ENCODE measurements at places on chromosomes 12 and 14.

- no peak for DNase-seq
These were observed 20.4 kb downstream of the NR1H4 start for GRCh38 chr12:100494026-100494425.

DNA sequence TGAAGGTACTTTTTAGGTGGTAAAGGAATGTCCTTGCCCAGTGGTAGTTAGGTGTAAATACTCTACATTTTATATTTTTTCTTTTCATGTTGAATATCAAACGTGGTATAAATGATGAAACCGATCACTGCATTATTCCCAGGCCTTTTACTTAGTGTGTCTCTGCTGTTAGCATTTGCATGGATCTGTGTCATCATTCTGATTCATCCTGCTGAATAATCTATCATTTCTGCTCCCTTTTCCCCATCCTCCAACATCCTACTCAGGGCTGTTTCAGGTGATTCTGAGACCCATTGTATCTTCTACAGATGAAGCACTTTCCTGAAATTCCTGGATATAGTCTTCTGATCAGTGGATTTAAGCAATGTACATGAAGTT lies 61.0 kb upstream of the PTHLH start:
- DNase-seq, result no peak

- DNase-seq, result no peak
These were observed 1.7 kb downstream of the PIP4K2C start for GRCh38 chr12:57592551-57593165.

DNA sequence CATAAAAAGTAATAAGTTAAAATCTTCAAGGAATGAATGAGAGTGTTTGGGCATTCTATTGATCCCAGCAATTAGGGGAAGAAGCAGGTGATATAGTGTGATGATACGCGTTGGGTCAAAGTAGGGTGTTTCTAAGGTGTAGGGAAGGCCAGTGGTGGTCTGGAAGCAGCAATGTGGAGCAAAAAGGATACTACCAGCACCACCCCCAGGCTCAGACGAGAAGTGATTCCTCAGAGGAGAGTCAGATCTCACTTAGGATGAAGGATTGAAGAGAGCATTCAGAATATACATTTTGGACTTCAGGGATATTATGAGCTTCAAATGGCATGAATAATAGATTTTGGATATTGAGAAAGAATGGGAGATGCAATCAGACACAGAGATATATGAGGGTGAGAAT lies 497.6 kb downstream of the RMST start:
- no peak for DNase-seq

DNA sequence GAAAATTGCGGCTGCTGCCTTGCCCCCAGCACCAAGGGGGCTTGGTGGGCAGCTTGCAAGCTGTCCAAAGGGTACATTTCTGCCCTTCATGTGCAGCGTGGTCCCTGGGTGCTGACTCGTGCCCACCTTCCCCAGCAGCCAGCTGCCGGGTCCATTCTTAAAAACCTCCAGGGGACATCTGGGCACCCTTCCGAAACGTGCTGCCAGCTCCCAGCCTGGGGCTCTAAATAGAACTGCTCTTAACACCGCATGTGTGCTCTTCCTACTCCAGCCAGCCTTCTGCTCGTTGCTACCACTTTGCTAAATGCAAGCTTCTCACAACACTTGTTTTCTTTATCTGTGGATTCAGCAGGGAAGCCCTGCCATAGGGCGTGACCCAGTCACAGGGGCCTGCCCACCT lies 66.0 kb downstream of the RIMBP2 start:
- DNase-seq, result no peak

- DNase-seq, result no peak
These were observed 116.4 kb downstream of the NTF3 start for GRCh38 chr12:5548152-5548943.

DNA sequence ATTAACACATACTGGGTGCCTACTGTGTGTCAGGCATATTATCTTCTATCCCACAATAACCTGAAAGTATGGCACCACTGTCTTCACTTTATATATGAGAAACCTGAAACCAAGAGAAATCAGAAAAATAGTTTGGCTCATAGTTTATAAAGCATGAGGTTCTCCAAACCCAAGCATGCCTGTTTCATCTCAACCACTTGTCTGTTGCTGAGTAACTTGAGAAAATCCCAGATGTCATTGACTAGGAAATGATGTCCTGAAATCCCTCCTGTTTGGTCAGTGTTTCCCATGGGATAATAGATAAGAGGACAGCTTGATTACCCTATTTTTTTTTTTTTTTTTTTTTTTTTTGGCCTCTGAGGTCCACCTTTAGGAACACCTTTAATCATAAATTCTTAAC lies 2.6 kb upstream of the IFNG-AS1 start:
- no peak for DNase-seq

- peak; percentile 73 for DNase-seq
These were observed 3.7 kb downstream of the REM2 start for GRCh38 chr14:22886500-22887259.

DNA sequence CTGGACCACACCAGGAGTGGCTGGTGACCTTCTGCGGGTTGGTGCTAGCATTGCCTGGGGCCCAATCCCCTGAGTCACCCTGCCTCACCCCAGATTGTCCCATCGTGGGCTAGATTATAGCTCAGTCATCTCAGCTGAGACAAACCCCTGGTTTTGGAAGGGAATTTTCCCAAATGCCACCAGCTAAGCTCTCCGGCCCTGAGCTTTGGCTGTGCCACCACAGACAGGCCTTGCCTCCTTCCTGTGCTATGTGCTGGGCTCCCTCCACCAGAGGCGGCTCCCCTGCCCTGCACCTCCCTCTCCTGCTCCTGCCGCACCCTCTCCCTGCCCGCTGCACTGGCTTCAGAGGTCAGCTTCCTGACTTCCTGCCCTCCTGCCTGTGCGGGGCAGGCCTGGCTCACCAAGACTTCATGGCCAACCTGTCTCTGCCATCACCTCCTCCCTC lies 196.3 kb downstream of the TSPAN9 start:
- DNase-seq, result no peak

DNA sequence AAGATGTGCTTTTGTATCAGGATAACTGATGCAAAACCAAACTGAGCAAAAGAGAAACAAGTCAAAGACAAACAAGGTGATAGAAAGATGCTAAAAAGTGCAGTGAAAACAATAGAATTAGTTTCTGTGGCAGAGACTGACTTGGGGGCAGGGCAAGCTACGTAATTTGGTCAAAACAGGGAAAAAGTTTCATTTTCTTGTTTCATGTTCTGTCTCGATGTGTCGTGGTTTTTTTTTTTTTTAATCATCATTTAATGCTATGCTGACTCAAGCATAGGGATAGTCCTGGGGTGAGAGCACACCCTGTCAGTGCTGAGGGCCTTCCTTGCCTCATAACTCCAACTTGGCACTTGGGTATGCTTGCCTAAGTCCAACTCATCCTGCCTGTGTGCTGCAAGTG lies 144.1 kb upstream of the PTPRQ start:
- no peak for DNase-seq

DNA sequence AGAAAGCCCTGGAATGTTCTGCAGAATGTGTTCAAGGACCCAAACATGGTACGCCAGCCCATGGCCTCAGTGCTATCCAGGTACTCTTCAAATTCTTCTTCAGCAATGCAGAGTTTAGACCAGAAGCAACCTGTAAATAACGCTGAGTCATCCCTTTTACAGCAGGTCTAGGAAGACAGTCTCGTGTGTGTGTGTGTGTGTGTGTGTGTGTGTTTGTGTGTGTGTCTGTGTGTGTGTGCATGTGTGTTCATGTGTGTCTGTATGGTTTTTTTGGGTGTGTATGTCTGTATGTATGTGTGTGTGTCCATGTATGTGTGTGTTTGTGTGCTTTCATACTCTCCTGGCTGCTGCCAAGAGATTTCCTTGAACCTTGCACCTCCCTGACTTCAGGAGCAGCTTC lies 60.1 kb upstream of the RFX4 start:
- DNase-seq, result no peak

GRCh38 chr12:78880078-78880477 lies 15.5 kb downstream of the SYT1 start:
- no peak for DNase-seq

DNA sequence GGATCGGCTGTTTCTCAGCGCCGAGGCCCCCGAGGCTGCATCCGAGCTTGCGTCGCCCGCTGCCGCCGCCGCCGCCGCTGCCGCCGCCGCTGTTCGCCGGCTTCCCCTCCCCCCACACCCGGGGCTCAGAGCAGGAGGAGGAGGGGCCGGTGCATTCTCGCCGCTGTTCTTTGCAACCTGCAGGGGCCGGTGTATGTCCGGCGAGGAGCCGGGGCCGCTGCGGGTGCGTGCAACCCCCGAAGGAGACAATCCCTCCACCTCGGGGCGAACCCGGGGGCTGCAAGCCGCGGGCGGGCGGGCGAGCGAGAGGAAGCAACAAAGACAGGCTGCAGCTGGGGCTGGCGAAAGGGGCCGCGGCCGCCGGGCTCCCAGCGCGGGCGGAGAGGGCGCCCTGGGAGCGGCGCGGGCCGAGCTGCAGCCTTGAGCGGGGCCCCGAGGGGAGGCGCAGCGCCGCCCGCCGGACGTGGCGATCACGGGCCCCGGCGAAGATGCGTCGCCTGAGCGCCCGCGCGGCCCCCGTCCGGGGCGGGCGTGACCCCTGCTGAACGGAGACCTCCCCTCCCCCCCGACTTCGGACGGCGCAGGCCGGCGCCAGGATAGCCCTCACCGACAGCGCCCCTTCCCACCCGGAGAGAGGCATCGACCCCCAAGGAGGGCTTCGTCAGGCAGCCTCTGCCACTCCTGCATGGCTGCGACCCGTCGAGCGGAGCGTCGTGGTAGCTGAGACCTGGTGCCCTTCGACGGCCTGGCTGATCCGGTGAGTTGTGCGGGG lies 702 bp downstream of the FAM222A start:
- no peak for DNase-seq
